ENCODE measurements at places on chromosomes 7 and 10.

GRCh38 chr7:98210513-98211220 lies 572 bp upstream of the BHLHA15 start:
- no peaks in the 10 kb centered on the region for H3K27me3 ChIP-seq
- no peak overlapping the region for H3K27ac ChIP-seq
- no peak for DNase-seq
- peaks cover 13% of the 10 kb centered on the region for H3K36me3 ChIP-seq
- peak overlapping the region; percentile 60 for H3K4me3 ChIP-seq
- no peaks in the 10 kb centered on the region for H3K4me1 ChIP-seq

GRCh38 chr7:68730194-68730593 lies 868.1 kb upstream of the AUTS2 start:
- no peaks in the 10 kb centered on the region for H3K4me1 ChIP-seq
- H3K4me3 ChIP-seq = no peak overlapping the region
- H3K36me3 ChIP-seq = no peaks in the 10 kb centered on the region

GRCh38 chr7:131943211-131943610 lies 386.8 kb upstream of the PODXL start:
- peaks cover 13% of the 10 kb centered on the region for H3K4me1 ChIP-seq

DNA sequence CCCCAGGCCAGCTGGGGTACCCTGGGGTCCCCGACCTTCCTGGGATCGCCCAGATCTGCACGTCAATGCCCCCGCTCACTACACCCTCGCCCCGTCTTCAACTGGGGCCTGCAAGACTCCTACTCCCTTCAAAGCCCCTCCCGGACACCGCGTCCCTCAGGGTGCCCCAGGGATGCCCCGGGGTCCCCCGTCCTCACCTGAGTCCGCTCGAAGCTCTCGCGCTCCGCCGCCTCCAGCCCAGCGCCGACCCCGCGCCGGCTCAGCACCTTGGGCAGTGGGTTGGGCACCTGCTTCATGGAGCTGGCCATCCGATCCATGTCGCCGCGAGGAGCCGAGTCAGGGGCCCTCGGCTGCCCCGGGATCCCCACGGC lies at the start of gene HIP1:
TSS of gene HIP1 (minus strand) at position 338 of the 371 bp plus-strand sequence. CDS start at position 317, 21 bp downstream.
- H3K36me3 ChIP-seq = no peaks in the 10 kb centered on the region
- H3K4me1 ChIP-seq = no peaks in the 10 kb centered on the region
- peak; percentile 69 for DNase-seq
- no peaks in the 10 kb centered on the region for H3K27me3 ChIP-seq

- H3K36me3 ChIP-seq = no peaks in the 10 kb centered on the region
- no peak overlapping the region for H3K27ac ChIP-seq
- no peaks in the 10 kb centered on the region for H3K27me3 ChIP-seq
- peaks cover 12% of the 10 kb centered on the region for H3K4me1 ChIP-seq
These were observed 563.6 kb downstream of the SUGCT start for GRCh38 chr7:40698214-40698920.

- no peak overlapping the region for H3K4me3 ChIP-seq
- H3K27me3 ChIP-seq = peaks cover 4% of the 10 kb centered on the region
- no peak for DNase-seq
- H3K27ac ChIP-seq = no peak overlapping the region
- H3K36me3 ChIP-seq = no peaks in the 10 kb centered on the region
These were observed 274.9 kb upstream of the NEBL start for GRCh38 chr10:21171936-21172541.

- peaks cover 7% of the 10 kb centered on the region for H3K36me3 ChIP-seq
- no peaks in the 10 kb centered on the region for H3K27me3 ChIP-seq
- no peaks in the 10 kb centered on the region for H3K4me1 ChIP-seq
- no peak overlapping the region for H3K4me3 ChIP-seq
These were observed 128.2 kb downstream of the TAX1BP1 start for GRCh38 chr7:27868131-27868550.

DNA sequence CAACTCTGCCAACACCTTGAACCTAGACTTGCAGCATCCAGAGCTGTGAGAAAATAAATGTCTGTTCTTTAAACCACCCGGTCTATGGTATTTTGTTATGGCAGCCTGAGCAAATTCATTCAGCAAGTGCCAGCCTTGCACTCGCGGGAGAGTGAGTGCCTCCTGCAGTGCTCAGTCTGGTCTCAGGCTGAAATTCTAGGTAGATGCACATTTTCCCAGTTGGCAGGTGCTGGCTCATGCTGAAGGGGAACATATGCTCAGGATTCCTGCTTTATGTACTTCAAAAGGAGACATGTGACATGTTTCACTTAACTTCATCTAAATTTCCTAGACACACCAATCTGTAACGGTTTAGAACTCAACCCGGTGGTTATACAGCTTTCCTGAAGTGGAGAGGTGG lies 170.8 kb downstream of the MGMT start:
- H3K36me3 ChIP-seq = no peaks in the 10 kb centered on the region
- H3K4me3 ChIP-seq = no peak overlapping the region
- no peaks in the 10 kb centered on the region for H3K4me1 ChIP-seq
- no peak for DNase-seq

- no peak overlapping the region for H3K4me3 ChIP-seq
- H3K36me3 ChIP-seq = no peaks in the 10 kb centered on the region
- no peaks in the 10 kb centered on the region for H3K27me3 ChIP-seq
- no peaks in the 10 kb centered on the region for H3K4me1 ChIP-seq
- no peak overlapping the region for H3K27ac ChIP-seq
These were observed 67.3 kb downstream of the XRCC2 start for GRCh38 chr7:152608656-152609055.

GRCh38 chr10:43395571-43396060 lies 13.4 kb downstream of the HNRNPF start:
- H3K4me1 ChIP-seq = peaks cover 7% of the 10 kb centered on the region
- DNase-seq = no peak
- H3K4me3 ChIP-seq = peak overlapping the region; percentile 81
- H3K36me3 ChIP-seq = peaks cover 41% of the 10 kb centered on the region
- no peaks in the 10 kb centered on the region for H3K27me3 ChIP-seq

- no peaks in the 10 kb centered on the region for H3K36me3 ChIP-seq
- no peak for DNase-seq
- no peak overlapping the region for H3K4me3 ChIP-seq
These were observed 539.9 kb downstream of the DNAJB6 start for GRCh38 chr7:157876469-157877285.

DNA sequence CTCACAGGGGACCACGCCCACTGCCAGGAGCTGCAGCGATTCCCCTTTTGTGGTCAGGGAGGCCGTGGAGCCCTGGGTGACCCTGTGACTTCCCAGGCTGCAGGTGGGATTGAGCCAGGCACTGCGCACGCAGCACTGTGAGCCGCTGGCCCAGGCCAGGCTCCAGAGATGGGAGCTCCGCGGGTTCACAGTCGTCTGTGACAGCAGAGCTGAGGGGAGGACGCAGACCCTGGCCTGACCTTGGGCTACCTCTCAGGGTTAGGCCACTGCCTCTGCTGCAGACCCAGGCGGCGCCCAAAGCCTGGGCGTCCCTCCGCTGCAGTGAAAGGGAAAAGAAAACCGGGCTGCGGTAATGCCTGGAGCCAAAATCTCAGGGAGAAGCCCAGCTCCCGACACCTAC lies 107.5 kb upstream of the GPR26 start:
- no peak overlapping the region for H3K4me3 ChIP-seq
- no peaks in the 10 kb centered on the region for H3K36me3 ChIP-seq
- no peak overlapping the region for H3K27ac ChIP-seq
- DNase-seq = no peak
- H3K27me3 ChIP-seq = no peaks in the 10 kb centered on the region
- H3K4me1 ChIP-seq = no peaks in the 10 kb centered on the region

GRCh38 chr10:102508506-102508905 lies 4.7 kb downstream of the SUFU start:
- H3K4me3 ChIP-seq = no peak overlapping the region
- H3K27me3 ChIP-seq = no peaks in the 10 kb centered on the region
- no peak overlapping the region for H3K27ac ChIP-seq
- H3K36me3 ChIP-seq = peaks cover 37% of the 10 kb centered on the region

DNA sequence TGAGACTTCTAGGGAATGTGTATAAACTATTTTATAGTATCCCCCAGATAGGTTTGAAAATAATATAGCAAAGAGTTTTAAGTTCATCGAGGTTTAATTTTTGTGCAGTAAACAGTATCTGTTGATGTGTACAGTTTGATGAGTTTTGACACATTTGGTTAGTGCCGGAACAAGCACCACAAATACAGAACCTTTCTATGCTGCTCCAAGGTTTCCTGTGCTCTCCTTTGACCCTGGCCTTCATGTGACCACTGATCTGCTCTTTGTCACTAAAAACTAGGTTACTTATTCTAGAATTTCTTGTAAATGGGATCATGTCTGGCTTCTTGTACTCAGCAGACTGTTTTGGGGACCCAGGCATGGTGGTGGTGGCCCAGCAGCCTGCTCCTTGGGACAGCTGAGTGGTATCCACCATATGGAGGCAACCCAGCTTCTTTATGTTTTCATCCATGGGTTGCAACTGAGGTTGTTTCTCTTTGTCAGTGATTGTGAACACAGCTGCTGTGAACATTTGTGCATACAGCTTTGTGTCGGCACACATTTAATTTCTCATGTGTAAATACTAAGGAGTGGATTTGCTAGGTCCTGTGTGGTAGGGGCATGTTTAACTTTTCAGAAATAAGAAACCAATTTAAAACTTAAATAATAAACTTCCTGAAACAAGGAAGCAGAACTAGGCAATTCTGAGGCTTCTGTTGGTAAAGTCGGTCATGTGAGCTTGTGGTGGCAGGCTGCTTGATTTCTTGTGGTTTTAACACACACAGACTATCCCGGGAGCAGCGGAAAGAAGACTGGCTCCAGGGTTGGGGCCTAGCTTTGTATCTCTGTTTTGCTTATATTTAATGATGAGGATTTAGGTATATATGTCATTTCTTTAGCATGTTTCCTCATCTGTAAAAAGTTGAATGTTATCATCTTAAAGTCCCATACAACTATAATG lies 219.4 kb downstream of the ABCA13 start:
- DNase-seq = no peak
- H3K36me3 ChIP-seq = no peaks in the 10 kb centered on the region
- no peaks in the 10 kb centered on the region for H3K27me3 ChIP-seq
- no peak overlapping the region for H3K4me3 ChIP-seq
